Osteocyte (in vitro differentiated cells): ENCODE measurements at places on chromosomes 3 and 15.

GRCh38 chr15:99507504-99508310 is 58.1 kb upstream of the MEF2A start:
- no peak for DNase-seq

GRCh38 chr3:72613871-72614270 is 234.4 kb downstream of the SHQ1 start:
- DNase-seq: no peak

- DNase-seq: no peak
Observed at GRCh38 chr3:152583963-152584362, 251.0 kb upstream of the P2RY1 start.

- no peak for DNase-seq
Observed at GRCh38 chr15:36903922-36904556, 196.3 kb downstream of the MEIS2 start.

DNA sequence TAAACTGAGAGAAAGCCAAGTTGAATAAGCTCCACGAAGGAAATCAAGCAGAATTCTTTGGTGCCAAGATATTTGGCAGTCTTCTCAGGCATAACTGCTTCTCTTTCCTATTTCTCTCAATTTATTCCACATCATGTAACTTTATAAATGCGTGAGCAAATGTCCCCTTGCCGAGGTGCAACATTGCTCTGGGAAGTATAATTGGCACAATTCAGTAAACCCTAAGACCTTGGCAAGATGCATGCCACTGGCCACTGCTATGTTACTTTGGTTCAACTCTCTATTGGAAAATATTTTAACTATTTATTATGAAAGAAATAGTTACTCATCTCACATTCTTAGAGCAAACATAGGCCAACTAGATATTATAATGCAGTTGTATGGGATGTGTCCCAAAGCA is 170.2 kb downstream of the SUCNR1 start:
- no peak for DNase-seq

DNA sequence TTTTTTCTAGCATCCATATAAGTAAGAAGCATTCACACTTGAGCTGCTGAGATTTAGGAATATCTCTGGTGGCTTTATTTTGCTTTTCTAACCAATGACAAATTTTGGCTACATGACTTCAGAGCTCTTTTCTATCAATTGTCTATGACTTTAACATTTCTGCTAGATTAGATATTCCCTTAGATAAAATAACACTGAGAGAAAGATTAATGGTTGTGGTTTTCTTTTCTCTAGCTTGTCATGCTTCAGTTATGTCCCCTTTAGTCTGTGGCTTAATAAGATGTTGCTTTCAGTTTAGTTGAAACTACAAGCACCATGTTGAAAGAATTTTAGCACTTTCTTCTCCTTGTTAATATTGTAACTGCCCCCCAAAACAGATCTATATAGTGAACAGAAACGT is 665.6 kb upstream of the CCDC54 start:
- no peak for DNase-seq

- no peak for DNase-seq
Observed at GRCh38 chr3:63921741-63922482, 9.7 kb upstream of the SCAANT1 start.

- no peak for DNase-seq
Observed at GRCh38 chr3:161559177-161559998, 62.8 kb downstream of the OTOL1 start.

GRCh38 chr15:32651229-32651837 is 9.8 kb downstream of the SCG5 start:
- no peak for DNase-seq

- DNase-seq: no peak
Observed at GRCh38 chr3:63937661-63938651, 25.8 kb upstream of the SCAANT1 start.

- DNase-seq: no peak
Observed at GRCh38 chr15:62848632-62849050, 193.9 kb upstream of the TPM1 start.

DNA sequence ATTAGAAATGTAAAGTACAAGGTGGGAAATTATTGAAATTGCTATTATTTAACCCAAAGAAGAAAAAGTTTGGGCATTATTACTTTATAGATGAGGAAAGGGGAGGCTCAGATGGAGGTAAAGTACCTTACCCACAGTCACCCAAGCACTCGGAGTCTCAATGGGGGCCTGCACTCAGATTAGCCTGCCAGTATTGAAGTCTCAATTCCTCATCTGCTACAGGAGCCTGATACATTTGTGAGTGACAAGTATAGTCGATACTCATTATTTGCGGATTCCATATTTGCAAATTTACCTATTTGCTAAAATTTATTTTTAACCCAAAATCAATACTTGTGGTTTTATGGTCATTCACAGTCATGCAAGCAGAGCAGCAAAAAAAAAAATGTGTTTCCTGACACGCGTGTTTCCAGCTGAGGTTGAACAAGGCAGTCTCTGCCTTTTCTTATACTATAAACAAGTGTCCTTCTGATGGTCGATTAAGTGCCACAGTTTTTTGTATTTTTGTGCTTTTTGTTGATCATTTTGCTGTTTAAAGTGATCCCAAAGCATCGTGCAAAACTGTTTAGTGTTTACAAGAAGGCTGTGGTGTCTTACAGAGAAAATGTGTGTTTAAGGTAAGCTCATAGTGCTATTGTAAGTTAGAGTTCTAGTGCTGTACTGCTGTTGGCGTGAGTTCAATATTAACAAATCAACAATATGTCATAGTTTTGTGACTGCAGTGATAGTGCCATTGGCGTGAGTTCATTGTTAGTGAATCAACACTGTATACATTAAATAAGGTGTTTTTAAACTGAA is 48.0 kb downstream of the ARHGEF26 start:
- no peak for DNase-seq

- no peak for DNase-seq
Observed at GRCh38 chr15:66876421-66876730, 174.3 kb downstream of the SMAD6 start.

DNA sequence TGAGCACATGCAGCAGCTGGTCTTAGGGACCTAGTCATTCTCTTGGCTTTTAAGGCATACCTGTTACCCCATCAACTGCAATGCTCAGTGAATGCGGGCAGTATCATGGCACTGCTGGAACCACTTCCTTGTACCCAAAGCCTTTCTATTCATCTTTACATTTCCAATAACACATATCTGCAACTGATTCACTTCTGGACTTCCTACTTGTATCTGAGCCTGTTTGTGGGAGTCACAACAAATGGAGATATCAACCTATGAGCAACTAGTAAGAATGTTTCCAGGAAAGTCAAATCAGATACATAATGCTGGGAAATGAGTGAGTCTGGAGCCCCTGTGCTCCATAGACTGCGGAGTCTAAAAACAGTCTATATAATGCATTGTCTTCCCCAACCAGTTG is 61.4 kb upstream of the PARL start:
- no peak for DNase-seq
